Peyer's patch (tissue), 4 donors: ENCODE measurements at places on chromosomes 7 and 10. TPM values are rescaled to one million over a fixed set of nuclear protein-coding genes. Genes with fewer than 3 reads are reported as not detected.

Gene CLDN4
- 461 TPM for total RNA-seq

GRCh38 chr7:155785536-155785935 lies 26.7 kb downstream of the SHH start:
- no peaks in the 10 kb centered on the region for H3K36me3 ChIP-seq
- H3K4me3 ChIP-seq, result no peak overlapping the region
- no peaks in the 10 kb centered on the region for H3K4me1 ChIP-seq
- DNase-seq, result no peak
- no peak overlapping the region for H3K27ac ChIP-seq

- no peaks in the 10 kb centered on the region for H3K36me3 ChIP-seq
- no peak for DNase-seq
- no peaks in the 10 kb centered on the region for H3K27me3 ChIP-seq
These were observed 129.2 kb downstream of the TES start for GRCh38 chr7:116339564-116339963.

DNA sequence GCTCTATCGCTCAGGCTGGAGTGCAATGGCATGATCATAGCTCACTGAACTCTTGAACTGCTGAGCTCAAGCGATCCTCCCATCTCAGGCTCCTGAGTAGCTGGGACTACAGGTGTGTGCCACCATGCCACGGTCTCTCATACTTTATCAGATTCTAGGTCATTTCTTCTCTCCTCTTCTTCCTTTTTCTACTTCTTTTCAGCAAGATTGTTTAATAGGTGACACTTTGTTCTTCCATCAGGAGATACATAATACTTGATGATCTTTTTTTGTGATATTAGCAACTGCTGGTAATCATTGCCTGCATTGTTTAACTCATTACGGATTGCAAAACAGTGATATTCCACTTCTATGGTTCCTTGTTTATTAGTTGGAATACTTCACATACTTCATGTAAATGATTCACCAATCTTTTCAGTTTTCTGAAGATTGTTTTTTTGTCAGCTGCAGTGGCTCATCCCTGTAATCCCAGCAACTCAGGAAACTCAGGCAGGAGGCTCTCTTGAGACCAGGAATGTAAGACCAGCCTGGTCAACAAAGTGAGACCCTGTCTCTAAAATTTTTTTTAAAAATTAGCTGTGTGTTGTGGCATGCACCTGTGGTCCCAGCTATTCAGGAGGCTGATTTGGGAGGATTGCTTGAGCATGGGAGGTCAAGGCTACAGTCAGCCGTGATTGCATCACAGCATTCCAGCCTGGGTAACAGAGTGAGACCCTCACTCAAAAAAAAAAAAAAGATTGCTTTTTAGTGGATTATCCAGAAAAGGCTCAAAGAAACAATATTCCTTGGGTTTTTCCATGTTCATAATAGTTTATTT lies 36.2 kb upstream of the CHST3 start:
- H3K27me3 ChIP-seq, result no peaks in the 10 kb centered on the region
- H3K36me3 ChIP-seq, result no peaks in the 10 kb centered on the region
- no peak overlapping the region for H3K27ac ChIP-seq
- DNase-seq, result no peak

DNA sequence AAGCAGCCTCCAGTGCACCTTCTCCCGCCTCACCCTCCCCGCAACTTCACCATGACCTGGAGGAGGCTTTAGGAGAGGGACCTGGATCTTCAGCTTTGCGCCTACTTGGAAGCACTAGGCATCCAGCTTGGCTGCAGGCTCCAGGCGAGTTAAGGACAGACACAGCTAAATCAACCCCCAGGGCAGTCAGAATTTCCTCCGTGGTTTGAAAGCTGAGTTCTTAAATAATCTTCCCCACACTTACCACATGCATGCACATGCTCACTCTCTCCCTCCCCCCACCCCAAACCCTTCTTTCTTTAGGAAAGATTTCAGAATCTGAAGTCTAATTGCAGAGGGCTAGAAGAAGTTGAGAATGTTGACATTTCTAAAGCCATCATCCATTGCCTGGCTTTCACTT lies 36.7 kb upstream of the LRRC4 start:
- DNase-seq, result no peak
- no peaks in the 10 kb centered on the region for H3K4me1 ChIP-seq
- H3K27me3 ChIP-seq, result no peaks in the 10 kb centered on the region
- H3K27ac ChIP-seq, result no peak overlapping the region
- H3K4me3 ChIP-seq, result no peak overlapping the region

GRCh38 chr7:11831156-11831735 lies 752 bp downstream of the THSD7A start:
- no peaks in the 10 kb centered on the region for H3K27me3 ChIP-seq
- no peak for DNase-seq
- peak overlapping the region; percentile 66 for H3K4me3 ChIP-seq

DNA sequence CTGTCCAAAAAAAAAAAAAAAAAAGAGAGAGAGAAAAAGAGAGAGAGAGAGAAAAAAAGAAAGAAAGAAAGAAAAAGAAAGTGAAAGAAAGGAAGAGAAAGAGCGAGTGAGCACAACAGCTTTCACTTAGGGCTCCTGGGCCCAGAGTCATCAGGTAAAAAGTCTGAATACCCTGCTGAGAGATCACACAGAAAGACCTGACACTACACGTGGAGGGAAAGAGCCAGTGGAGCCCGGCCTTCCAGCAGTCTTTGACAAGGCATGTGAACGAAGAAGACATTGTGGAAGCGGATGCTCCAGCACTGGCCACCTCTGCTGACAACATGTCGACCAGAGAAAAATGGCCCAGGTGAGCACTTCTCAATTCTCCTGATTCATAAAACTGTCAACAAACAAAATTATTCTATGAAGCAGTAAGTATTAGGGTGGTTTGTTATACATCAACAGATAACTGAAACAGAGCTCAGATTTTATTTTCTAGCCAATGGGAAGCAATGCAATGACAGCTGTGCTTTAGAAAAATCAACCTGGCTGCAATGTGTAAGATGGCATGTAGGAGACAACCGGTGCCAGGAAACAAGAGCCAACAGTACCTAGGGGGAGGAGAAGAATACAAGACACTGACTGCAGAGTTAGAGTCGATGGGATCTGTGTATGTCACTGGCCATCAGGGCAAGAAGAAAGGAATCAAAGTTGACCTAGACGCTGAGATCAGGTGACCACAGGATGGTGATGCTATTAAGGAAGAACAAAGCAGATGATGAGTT lies 4.4 kb downstream of the RNF216 start:
- H3K4me1 ChIP-seq, result no peaks in the 10 kb centered on the region
- DNase-seq, result no peak
- no peak overlapping the region for H3K27ac ChIP-seq
- H3K27me3 ChIP-seq, result no peaks in the 10 kb centered on the region
- H3K36me3 ChIP-seq, result no peaks in the 10 kb centered on the region

DNA sequence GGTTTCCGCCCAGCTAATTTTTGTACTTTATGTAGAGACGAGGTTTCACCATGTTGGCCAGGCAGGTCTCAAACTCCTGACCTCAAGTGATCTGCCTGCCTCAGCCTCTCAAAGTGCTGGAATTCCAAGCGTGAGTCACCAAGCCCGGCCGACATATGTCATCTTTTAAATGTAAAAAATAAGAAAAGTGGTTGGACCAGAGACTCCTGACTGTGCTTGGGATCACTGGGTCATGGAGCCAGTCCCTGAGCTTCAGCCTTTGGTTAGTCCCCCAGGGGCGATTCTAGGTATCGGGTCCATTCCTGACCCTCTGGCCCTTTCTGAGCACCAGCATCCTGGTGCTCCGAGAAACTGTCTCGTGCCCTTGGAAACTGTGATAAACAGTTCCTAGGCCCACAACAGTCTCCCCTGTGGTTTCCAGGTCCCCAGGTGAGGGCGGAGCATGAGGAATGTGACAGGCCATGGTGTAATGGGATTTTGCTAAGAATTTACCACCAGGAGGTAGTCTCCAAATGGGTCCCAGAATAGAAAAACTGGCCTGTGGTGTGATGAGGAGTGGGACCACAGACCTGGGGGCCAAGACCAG lies 32.8 kb downstream of the UBTD1 start:
- no peaks in the 10 kb centered on the region for H3K4me1 ChIP-seq
- no peak overlapping the region for H3K27ac ChIP-seq
- H3K4me3 ChIP-seq, result no peak overlapping the region

- H3K27me3 ChIP-seq, result no peaks in the 10 kb centered on the region
- no peaks in the 10 kb centered on the region for H3K36me3 ChIP-seq
- H3K4me1 ChIP-seq, result no peaks in the 10 kb centered on the region
- no peak overlapping the region for H3K27ac ChIP-seq
- no peak overlapping the region for H3K4me3 ChIP-seq
These were observed 14.6 kb downstream of the WBP1L start for GRCh38 chr10:102758240-102758932.

GRCh38 chr10:106973288-106973687 lies 191.2 kb downstream of the SORCS1 start:
- H3K4me1 ChIP-seq, result no peaks in the 10 kb centered on the region
- no peak for DNase-seq
- no peak overlapping the region for H3K4me3 ChIP-seq
- no peaks in the 10 kb centered on the region for H3K27me3 ChIP-seq
- H3K27ac ChIP-seq, result no peak overlapping the region
- no peaks in the 10 kb centered on the region for H3K36me3 ChIP-seq

GRCh38 chr10:132592790-132593383 lies 55.3 kb downstream of the INPP5A start:
- peaks cover 29% of the 10 kb centered on the region for H3K4me1 ChIP-seq
- H3K27me3 ChIP-seq, result no peaks in the 10 kb centered on the region
- H3K4me3 ChIP-seq, result no peak overlapping the region
- H3K36me3 ChIP-seq, result no peaks in the 10 kb centered on the region
- peak overlapping the region; percentile 90 for H3K27ac ChIP-seq

- H3K27ac ChIP-seq, result no peak overlapping the region
- DNase-seq, result no peak
- no peaks in the 10 kb centered on the region for H3K27me3 ChIP-seq
- H3K4me3 ChIP-seq, result no peak overlapping the region
These were observed 213.4 kb downstream of the GALNT17 start for GRCh38 chr7:71345117-71345884.

GRCh38 chr10:50577681-50578350 lies 45.9 kb downstream of the SGMS1 start:
- H3K36me3 ChIP-seq, result no peaks in the 10 kb centered on the region
- DNase-seq, result no peak
- no peaks in the 10 kb centered on the region for H3K27me3 ChIP-seq
- peaks cover 4% of the 10 kb centered on the region for H3K4me1 ChIP-seq
